M059J (cell line): ENCODE measurements at places on chromosomes 7 and 10. TPM values are rescaled to one million over a fixed set of nuclear protein-coding genes. Genes with fewer than 3 reads are reported as not detected.
A peak's percentile ranks its signal among the peaks of the same experiment; 100 is the strongest.

The PANK1 gene
- total RNA-seq: 10.7 and 12.0 TPM in 2 replicates

GRCh38 chr10:526651-527312 lies 162.7 kb downstream of the DIP2C start:
- DNase-seq: no peak

DNA sequence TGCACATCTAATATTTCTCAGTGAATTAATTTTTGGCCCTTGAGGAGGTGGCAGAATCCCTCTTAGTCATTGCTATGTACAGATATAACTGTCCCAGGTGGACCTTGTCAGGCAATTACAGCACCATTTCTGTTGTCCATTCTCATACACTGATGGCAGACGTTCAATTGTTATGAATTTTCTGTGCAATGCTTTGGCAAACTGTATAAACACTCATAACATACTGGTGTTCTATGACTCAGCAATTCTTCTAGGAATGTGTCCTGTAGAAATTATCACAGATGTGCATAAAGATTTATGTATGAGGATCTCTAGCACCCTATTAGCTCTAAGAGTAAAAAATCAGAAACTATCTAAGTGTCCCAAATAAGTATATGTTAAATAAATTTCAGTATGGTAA lies 80.8 kb downstream of the DNAJB9 start:
- no peak for DNase-seq

GRCh38 chr10:75058161-75058560 lies 53.3 kb upstream of the SAMD8 start:
- no peak for DNase-seq

DNA sequence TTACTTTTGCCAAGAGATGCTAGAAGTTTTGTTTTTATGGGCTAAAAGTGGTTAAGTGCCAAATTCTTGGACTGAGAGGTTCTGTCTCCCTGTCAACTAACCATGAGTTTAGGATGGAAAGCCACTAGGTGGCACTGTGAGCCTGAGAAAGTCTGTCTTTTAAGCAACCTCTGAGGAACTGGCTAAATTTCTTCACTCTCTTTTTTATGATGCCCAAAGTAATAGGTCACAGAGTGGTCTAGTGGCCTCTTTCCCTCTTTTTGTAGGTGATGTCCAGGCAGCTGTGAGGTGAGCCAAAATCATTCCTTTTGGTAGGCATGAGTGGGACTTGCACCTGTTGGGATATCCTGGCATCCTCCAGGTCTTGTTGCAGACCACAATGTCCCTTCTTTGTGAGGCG lies 56.8 kb downstream of the SND1 start:
- peak; percentile 79 for DNase-seq
